K562 (cell line): ENCODE measurements at places on chromosomes 7 and 10. TPM values are rescaled to one million over a fixed set of nuclear protein-coding genes. Genes with fewer than 3 reads are reported as not detected.
A peak's percentile ranks its signal among the peaks of the same experiment; 100 is the strongest.

The STOX1 gene
- 0.29 and 0.42 TPM in 2 replicates for total RNA-seq

The MOGAT3 gene
- total RNA-seq, result not detected in 2 replicates

The ADO gene
- total RNA-seq, result 20.0 and 20.6 TPM in 2 replicates

- H3K27me3 ChIP-seq, result peaks cover 38% of the 10 kb centered on the region; the same call in 2 of the 3 replicates
- DNase-seq, result no peak
- H3K4me1 ChIP-seq, result peaks cover 10% of the 10 kb centered on the region; the same call in 1 of the 2 replicates
- H3K36me3 ChIP-seq, result no peaks in the 10 kb centered on the region
Observed at GRCh38 chr7:74043523-74043951, 15.6 kb downstream of the ELN start.

The NODAL gene
- total RNA-seq, result not detected in 2 replicates

- no peak for DNase-seq
- H3K4me1 ChIP-seq, result no peaks in the 10 kb centered on the region
- no peak overlapping the region for H3K4me3 ChIP-seq
- H3K36me3 ChIP-seq, result peaks cover 5% of the 10 kb centered on the region; the same call in 2 of the 3 replicates
- no peak overlapping the region for H3K27ac ChIP-seq
Observed at GRCh38 chr7:134995239-134996096, 9.2 kb downstream of the AGBL3 start.

GRCh38 chr10:11279314-11279713 lies 261.6 kb downstream of the CELF2 start:
- H3K4me1 ChIP-seq, result no peaks in the 10 kb centered on the region
- DNase-seq, result no peak
- no peak overlapping the region for H3K27ac ChIP-seq
- no peaks in the 10 kb centered on the region for H3K36me3 ChIP-seq
- H3K27me3 ChIP-seq, result no peaks in the 10 kb centered on the region; the same call in 1 of the 2 replicates

The PDAP1 gene
- 161 and 182 TPM in 2 replicates for total RNA-seq

The GPR22 gene
- not detected in 2 replicates for total RNA-seq

DNA sequence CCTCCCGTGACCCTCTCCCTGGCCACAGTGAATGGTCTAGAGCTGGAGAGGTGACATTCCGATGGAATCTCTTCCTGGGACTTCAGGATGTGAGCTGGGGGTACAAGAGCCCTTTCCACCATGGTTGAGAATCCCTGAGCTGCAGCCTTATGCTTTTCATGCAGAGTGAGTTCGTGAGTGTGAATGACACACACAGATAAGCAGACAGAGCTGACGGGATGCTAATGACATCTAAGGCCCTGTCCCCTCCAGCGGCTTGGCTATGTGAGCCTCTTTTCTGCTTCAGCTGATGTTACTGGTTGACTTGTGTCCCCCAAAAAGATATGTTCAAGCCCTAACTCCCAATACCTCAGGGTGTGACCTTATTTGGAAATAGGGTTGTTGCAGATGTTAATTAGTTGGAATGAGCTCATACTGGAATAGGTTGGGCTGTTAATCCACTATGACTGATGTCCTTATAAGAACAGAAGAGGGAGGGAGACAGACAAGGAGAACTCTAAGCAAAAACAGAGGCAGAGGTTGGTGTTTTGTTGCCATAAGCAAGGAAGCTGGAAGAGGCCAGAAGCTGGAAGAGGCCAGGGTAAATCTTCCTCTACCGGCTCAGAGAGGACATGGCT lies 111.1 kb upstream of the AFAP1L2 start:
- no peak overlapping the region for H3K27ac ChIP-seq
- no peaks in the 10 kb centered on the region for H3K4me1 ChIP-seq
- no peak for DNase-seq
- H3K4me3 ChIP-seq, result no peak overlapping the region
- no peaks in the 10 kb centered on the region for H3K36me3 ChIP-seq

The C7orf33 gene
- not detected in 2 replicates for total RNA-seq

The REPIN1 gene
- 277 and 283 TPM in 2 replicates for total RNA-seq

The UCMA gene
- not detected in 2 replicates for total RNA-seq

DNA sequence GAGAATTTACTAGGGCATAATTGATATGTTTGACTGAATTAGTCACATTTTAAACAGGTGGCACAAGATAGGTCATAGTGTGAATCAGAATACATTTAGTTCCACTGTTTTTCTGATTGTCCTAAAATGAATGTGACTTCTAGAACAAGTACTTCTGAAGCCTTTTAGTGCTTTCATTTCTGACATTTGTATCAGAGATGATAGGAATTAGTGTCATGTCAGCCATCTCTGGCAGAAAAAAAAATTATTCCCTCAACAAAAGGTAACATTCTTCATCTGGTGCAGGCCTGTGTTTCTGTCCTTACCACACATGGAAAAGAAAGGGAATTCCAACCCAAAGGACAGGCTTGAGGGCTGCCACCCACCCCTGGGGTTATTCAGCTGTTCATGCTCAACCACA lies 21.3 kb downstream of the GRM8 start:
- H3K4me3 ChIP-seq, result no peak overlapping the region
- H3K36me3 ChIP-seq, result no peaks in the 10 kb centered on the region
- H3K4me1 ChIP-seq, result no peaks in the 10 kb centered on the region
- H3K27ac ChIP-seq, result no peak overlapping the region
- DNase-seq, result no peak
- H3K27me3 ChIP-seq, result no peaks in the 10 kb centered on the region

GRCh38 chr10:11673346-11674280 lies 62.2 kb upstream of the USP6NL start:
- no peak overlapping the region for H3K4me3 ChIP-seq
- no peaks in the 10 kb centered on the region for H3K36me3 ChIP-seq
- no peaks in the 10 kb centered on the region for H3K27me3 ChIP-seq
- no peak overlapping the region for H3K27ac ChIP-seq

The NCAPG2 gene
- 103 and 127 TPM in 2 replicates for total RNA-seq

The CTAGE6 gene
- total RNA-seq, result 0.09 and 0.18 TPM in 2 replicates

- H3K36me3 ChIP-seq, result peaks cover 40% of the 10 kb centered on the region
- no peak for DNase-seq
- H3K27me3 ChIP-seq, result no peaks in the 10 kb centered on the region
Observed at GRCh38 chr10:28680358-28680752, 3.0 kb downstream of the BAMBI start.

GRCh38 chr10:47133871-47134570 lies 166.0 kb upstream of the GDF10 start:
- H3K4me3 ChIP-seq, result no peak overlapping the region
- peaks cover 11% of the 10 kb centered on the region; the same call in 1 of the 2 replicates for H3K27me3 ChIP-seq
- H3K27ac ChIP-seq, result no peak overlapping the region

The PBLD gene
- total RNA-seq, result 2.2 and 2.5 TPM in 2 replicates

GRCh38 chr10:32166365-32166764 lies 110.1 kb upstream of the KIF5B start:
- H3K27ac ChIP-seq, result no peak overlapping the region
- H3K4me3 ChIP-seq, result no peak overlapping the region
- no peaks in the 10 kb centered on the region for H3K36me3 ChIP-seq
- H3K27me3 ChIP-seq, result peaks cover 44% of the 10 kb centered on the region
- no peak for DNase-seq
- H3K4me1 ChIP-seq, result no peaks in the 10 kb centered on the region; the same call in 1 of the 2 replicates

DNA sequence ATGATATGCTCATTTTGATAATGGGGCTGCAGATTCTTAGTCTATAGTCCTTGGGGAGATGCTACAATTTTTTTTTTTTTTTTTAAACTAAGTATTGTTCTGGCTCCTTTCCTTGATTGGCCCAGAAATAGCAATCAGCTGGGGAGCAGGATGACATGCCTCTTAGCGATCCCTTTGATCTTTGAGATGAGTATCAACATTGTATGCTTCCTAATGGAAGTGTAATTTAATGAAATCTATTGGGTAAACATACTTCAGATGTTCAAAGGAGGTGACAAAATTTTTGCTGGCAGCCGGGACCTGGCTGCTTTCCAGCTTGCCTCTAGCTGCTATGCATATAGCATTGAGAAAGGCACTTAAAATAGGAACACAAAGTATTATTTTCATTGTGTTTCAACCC lies 43.5 kb downstream of the VTI1A start:
- no peaks in the 10 kb centered on the region for H3K27me3 ChIP-seq
- no peaks in the 10 kb centered on the region for H3K4me1 ChIP-seq
- H3K36me3 ChIP-seq, result no peaks in the 10 kb centered on the region
- DNase-seq, result no peak

GRCh38 chr10:31668326-31668725 lies 260.3 kb downstream of the ARHGAP12 start:
- no peak for DNase-seq
- H3K36me3 ChIP-seq, result no peaks in the 10 kb centered on the region
- H3K4me1 ChIP-seq, result no peaks in the 10 kb centered on the region
- no peak overlapping the region for H3K27ac ChIP-seq
- no peak overlapping the region for H3K4me3 ChIP-seq
- no peaks in the 10 kb centered on the region; the same call in 2 of the 3 replicates for H3K27me3 ChIP-seq

DNA sequence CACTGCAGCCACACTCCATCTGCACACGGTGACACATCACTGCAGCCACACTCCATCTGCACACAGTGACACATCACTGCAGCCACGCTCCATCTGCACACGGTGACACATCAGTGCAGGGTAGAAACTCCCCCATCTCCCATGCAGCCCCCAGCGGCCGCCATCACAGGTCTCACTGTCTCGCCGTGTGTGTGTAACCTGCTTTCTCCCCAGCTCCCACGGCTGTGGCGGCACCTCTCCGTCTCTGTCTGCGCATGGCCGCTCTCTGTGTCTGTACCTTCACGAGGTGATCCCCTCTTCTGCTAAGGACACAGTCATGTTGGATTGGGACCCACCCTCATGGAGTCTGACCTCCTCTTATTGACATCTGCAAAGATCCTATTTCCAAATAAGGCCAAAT lies 527.4 kb downstream of the PTPRN2 start:
- H3K4me3 ChIP-seq, result no peak overlapping the region
- no peaks in the 10 kb centered on the region for H3K4me1 ChIP-seq
- no peaks in the 10 kb centered on the region for H3K36me3 ChIP-seq
- H3K27me3 ChIP-seq, result peaks cover 10% of the 10 kb centered on the region; the same call in 1 of the 2 replicates
- no peak for DNase-seq

DNA sequence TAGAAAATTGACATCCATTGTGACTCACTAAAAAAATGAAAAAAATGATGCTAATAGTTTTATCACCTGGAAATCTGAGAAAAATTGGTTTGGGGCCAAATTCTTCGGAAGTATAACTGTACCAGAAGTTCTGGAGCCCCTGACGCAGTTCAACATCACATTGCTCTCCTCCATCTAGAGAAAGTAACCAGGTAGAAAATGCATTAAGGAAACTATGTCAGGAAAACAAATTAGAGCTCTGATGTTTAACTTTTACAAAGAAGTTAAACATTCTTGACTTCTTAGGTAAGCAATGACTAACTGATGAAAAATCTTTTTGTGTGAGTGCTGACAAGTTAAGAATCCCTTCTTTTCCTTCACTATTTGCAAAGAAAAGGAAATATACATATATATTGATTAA lies 61.1 kb upstream of the TMEM196 start:
- DNase-seq, result no peak
- H3K27me3 ChIP-seq, result no peaks in the 10 kb centered on the region
- no peak overlapping the region for H3K27ac ChIP-seq
- H3K4me1 ChIP-seq, result no peaks in the 10 kb centered on the region
- no peak overlapping the region for H3K4me3 ChIP-seq

GRCh38 chr7:2279896-2280295 lies 34.3 kb downstream of the SNX8 start:
- H3K36me3 ChIP-seq, result peaks cover 24% of the 10 kb centered on the region; the same call in 1 of the 3 replicates
- H3K4me1 ChIP-seq, result peaks cover 33% of the 10 kb centered on the region
- H3K27me3 ChIP-seq, result no peaks in the 10 kb centered on the region
- no peak for DNase-seq
- H3K4me3 ChIP-seq, result no peak overlapping the region

- no peak overlapping the region for H3K27ac ChIP-seq
- DNase-seq, result no peak
- no peak overlapping the region for H3K4me3 ChIP-seq
Observed at GRCh38 chr7:139068544-139069399, 32.9 kb upstream of the ZC3HAV1L start.

DNA sequence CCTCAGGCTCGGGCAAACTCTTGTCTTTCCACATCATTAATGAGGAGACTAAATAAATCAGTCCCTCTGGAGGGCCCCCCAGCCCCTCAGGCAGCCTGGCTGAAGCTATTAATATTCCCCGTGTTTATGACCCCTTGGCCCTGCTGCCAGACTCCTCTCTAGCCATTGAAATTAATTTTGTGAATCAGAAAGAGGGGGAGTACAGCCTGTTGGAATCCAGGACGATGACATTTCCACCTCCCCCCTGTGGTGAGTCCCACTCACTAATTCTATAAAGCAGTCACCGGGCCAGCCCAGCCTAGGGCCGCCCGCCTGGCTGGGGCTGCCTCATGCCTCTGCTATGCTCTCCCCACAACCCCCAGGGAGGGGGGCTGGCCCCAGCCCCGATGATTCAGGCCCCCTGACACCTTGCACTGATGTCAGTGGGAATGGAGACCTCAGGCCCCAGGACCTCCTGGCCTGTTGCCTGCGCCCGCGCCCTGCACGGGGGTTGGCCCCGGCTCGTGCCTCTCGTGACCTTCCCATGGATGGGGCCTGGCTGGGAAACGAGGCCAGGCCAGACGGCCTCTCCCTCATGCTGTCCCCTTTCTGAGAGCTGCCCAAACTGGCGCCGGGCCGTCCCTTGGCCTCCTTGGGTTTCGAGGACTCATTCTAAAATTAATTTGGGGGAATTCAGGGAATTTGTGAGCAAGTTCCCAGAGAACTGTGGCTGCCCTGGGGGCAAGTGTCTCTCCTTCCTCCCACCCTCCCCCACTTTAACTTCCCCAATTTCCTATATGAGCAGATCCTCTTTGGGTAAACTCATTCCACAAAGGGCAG lies 34.0 kb downstream of the TMEM270 start:
- H3K4me3 ChIP-seq, result no peak overlapping the region
- H3K4me1 ChIP-seq, result peaks cover 29% of the 10 kb centered on the region
- no peak for DNase-seq
- no peaks in the 10 kb centered on the region for H3K36me3 ChIP-seq

- DNase-seq, result no peak
- peaks cover 3% of the 10 kb centered on the region; the same call in 1 of the 2 replicates for H3K4me1 ChIP-seq
- H3K36me3 ChIP-seq, result peaks cover 39% of the 10 kb centered on the region
- H3K27me3 ChIP-seq, result no peaks in the 10 kb centered on the region
- H3K4me3 ChIP-seq, result no peak overlapping the region
Observed at GRCh38 chr7:135678612-135679575, 16.6 kb downstream of the STMP1 start.

GRCh38 chr10:52566471-52567246 lies 205.9 kb downstream of the MBL2 start:
- no peaks in the 10 kb centered on the region for H3K4me1 ChIP-seq
- H3K27ac ChIP-seq, result no peak overlapping the region
- no peak overlapping the region for H3K4me3 ChIP-seq
- no peaks in the 10 kb centered on the region for H3K27me3 ChIP-seq
- no peak for DNase-seq

GRCh38 chr7:35605760-35606159 lies 89.2 kb downstream of the HERPUD2 start:
- peaks cover 9% of the 10 kb centered on the region for H3K27me3 ChIP-seq
- H3K4me1 ChIP-seq, result no peaks in the 10 kb centered on the region
- H3K36me3 ChIP-seq, result no peaks in the 10 kb centered on the region
- no peak for DNase-seq

The ZNF33B gene
- 13.9 and 15.4 TPM in 2 replicates for total RNA-seq

GRCh38 chr7:155518633-155519032 lies 27.7 kb downstream of the CNPY1 start:
- no peaks in the 10 kb centered on the region for H3K4me1 ChIP-seq
- no peak for DNase-seq
- no peak overlapping the region for H3K27ac ChIP-seq
- no peak overlapping the region for H3K4me3 ChIP-seq

GRCh38 chr7:16014031-16014430 lies 327.5 kb upstream of the MEOX2 start:
- no peaks in the 10 kb centered on the region for H3K27me3 ChIP-seq
- no peaks in the 10 kb centered on the region for H3K36me3 ChIP-seq
- H3K4me3 ChIP-seq, result no peak overlapping the region
- no peak for DNase-seq
- H3K4me1 ChIP-seq, result no peaks in the 10 kb centered on the region

GRCh38 chr10:43249962-43250614 lies 16.8 kb downstream of the RASGEF1A start:
- H3K27ac ChIP-seq, result no peak overlapping the region
- peaks cover 11% of the 10 kb centered on the region for H3K27me3 ChIP-seq
- no peaks in the 10 kb centered on the region for H3K36me3 ChIP-seq
- peak; percentile 27 for DNase-seq
- no peak overlapping the region for H3K4me3 ChIP-seq

The TFEC gene
- total RNA-seq, result not detected in 2 replicates
